ENCODE measurements at places on chromosomes 4 and X.

DNA sequence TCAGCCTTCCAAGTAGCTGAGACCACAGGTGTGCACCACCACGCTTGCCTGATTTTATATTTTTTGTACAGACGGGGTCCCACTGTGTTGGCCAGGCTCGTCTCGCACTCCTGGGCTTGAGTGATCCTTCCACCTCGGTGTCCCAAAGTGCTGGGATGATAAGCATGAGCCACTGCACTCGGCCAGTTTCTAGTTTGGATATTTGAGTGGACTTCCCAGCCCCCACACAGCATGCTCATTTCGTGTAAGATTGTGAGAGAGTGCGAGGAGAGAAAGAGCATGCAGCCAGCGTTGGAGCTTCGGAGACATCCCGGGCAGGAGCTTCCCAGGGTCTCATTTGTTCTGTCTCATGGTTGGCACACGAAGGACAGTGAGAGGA lies 31.8 kb downstream of the ARSD start:
- no peak for DNase-seq

- no peak for DNase-seq
Observed at GRCh38 chr4:168641811-168642140, 144.9 kb downstream of the PALLD start.

DNA sequence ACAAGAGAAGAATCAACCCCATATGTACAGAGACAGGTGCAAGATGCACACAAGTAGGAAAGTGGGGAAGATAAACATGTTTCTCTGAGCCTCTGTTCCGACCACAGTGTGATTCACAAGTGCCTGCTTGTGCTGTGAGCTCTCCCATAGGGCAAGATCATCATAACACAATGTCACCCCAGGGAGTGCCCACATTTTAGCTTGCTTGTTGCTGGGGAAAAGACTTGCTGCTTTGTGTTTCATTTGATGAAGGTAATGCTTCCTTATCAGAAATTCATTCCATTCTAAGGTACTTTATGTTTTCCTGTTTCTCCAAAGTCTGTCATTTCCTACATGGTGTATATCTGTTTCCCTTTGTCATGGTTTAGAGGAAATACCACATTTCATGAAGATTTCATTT lies 304.5 kb upstream of the DIPK2B start:
- DNase-seq = no peak

DNA sequence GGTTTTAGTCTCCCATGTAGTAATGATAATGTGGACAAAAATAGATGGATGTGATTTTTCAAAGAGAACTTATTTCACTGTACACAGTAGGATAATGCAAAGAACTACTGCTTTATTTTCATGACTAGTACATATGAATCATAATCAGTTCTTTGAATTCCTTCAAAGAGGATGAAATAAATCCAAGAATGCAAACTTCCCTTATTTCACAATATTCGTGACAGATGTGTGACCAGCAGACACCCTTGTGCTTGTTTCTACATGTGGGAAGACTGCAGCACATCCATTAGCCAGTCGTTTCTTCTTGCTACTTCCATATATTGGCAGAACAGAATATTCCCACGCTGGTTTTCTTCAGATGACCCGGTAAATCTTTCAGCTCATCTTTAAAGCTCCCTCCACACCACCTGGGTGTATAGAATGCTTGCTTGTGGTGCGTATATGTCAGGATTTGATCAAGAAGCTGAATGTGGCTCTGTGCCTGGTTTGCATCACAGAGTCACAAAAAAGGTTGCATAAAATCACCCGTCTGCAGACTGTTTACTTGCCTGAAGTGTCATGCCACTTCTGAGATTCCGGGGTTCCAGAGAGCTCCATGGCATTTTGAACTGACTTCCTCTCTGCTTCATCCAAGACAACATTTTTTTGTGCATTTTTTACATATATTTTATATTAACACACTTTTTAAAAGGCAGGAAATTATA lies 47.7 kb upstream of the FAT4 start:
- no peak for DNase-seq

DNA sequence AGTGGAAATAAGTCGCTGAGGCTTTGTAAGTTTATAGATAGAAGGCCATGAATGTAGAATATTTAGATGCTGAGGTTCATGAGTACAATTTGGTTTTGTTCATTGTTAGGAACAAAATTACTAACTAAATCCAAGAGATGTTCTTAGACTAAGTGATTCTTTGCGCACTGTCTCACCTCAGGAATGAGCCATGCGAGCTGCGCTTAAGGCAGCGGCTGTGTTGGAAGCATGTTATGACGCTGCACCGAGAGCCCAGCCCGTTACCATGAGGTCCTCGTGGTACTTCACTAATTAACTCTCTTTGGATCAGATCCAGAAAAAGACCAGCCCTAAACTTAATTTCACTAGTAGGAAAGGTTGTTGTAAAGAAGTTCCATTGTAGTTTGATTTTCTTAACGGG lies 166.2 kb downstream of the RAPGEF2 start:
- DNase-seq = no peak

DNA sequence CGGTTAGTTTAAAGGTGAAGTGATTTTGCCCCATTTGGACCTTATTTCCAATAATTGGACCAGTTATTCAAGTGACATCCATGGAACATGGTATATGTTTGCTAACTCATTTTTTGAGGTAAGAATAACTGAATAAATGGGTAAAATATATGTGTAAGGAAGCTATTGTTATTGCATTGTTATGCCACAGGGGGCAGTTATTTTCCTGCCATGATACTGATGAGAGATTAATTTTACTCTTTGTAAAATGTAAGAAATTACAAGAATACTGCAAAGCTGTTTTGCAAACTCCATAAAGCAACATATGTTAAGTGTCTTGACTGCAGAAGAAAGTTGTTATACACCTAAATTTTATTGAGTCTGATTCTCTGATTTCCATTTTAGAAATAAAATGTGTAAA lies 114.0 kb downstream of the IL1RAPL1 start:
- no peak for DNase-seq

DNA sequence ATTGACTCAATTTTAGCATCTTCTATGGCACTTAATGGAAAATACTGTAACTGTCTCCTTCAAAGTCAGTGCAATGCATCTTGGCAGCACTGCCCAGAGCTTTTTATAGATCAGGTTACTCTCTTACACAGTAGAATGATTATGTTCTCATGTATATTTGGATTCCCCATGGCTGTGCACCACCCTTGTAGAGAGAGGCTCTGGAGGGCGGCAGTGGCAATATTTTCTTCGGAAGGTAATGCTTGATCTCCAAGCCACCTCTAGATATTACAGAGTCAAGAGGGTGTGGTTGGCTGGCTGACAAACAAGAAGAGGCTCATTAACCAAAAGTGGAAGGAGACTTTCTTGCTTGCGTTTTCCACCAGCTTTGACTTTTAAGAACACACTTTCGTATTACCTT lies 72.8 kb upstream of the ARSJ start:
- no peak for DNase-seq

DNA sequence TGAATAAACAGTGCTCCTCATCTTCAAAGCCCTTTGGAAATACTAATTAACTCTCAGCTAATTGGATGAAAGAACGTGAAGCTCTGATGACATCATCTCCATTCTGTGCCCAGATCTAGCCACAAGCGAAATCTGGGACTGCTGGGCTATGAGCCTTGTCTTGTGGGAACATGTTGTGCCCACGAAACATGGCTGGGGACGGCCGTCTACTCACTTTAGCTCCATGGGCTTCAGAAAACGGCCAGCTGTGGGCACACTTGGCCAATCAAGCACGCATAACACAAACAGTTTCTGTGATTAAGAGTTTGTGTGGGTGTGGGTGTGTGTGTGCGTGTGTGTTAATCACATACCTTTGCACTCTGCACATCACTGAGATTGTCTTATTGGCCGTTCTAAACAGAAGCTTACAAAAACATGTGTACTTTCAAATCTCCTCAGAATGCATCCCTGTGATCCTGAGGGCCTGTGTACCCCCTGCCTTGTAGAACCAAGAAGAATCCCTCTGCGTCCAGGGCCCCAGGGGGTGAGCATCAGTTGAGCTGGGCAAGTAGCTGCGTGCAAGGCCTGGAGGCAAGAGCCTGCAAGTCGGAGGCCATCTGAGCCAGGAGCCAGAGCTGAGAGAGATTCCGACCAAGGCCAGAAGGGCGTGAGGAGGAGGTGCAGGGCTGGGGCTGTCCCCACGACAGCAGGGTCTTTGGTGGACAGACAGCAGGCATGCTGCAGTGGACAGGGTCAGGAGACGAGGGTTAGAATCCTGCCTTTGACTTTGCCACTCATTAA lies 18.7 kb upstream of the ZNF185 start:
- no peak for DNase-seq

DNA sequence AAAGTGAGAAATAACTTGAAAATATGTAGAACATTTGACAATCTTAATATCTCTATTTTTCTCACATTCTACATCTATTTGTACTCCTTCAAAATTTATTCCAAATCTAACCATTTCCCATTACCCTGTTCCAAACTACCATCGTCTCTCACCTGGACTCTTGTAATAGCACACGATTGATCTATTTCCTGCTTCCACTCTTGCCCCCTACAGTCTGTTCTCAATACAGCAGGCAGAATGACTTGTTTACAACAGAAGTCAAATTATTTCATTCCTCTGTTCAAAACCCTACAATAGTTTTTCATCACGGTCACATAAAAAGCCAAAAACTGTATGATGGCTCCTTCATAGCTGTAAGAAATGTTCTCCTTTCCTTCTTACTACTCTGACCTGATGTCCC lies 21.1 kb upstream of the LUZP4 start:
- no peak for DNase-seq

GRCh38 chrX:47012131-47012530 lies 66.1 kb upstream of the RGN start:
- no peak for DNase-seq

DNA sequence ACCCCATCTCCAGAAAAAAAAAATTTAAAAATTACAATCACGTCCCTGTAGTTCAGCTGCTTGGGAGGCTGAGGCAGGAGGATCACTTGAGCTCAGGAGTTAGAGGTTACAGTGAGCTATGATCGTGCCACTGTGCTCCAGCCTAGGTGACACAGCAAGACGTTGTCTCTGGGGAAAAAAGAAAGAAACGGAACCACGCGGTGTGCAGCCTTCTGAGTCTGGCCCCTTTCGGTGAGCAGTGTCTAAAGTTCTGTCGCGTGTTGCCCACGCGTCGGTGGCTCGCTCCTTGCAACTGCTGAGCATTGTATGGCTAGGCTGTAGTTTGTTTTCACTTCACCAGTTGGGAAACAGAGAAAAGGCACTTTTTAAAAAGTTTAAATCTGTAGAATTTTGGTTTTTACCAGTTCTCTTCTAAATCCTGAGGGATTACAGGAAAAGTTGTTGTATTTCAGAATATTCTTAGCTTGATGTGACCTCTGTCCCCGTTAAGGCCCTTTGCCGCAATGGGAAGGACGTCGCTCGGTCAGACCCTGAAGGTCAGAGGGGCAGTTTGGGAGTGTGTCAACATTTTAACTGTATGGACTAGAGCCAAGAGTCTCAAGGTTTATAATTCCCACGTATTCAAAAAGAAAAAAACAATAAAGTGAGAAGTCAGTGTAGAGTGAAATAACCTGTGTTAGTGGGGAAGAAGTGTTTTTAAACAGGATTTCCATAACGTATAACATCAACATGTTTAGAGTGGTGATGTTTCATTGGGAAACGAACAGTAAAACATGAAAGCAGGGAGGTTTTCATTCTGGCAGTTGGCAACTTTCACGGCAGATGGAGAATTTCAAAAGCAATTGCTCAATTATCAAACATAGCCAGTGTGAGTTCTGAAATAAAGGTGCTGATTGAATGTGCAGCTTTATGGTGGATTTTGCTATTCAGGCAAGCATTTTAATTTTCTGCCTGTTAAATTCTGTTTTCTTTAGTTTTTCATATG lies 45.8 kb upstream of the MSANTD1 start:
- no peak for DNase-seq

GRCh38 chr4:26859762-26860156 lies 882 bp upstream of the STIM2 start:
- DNase-seq = no peak

DNA sequence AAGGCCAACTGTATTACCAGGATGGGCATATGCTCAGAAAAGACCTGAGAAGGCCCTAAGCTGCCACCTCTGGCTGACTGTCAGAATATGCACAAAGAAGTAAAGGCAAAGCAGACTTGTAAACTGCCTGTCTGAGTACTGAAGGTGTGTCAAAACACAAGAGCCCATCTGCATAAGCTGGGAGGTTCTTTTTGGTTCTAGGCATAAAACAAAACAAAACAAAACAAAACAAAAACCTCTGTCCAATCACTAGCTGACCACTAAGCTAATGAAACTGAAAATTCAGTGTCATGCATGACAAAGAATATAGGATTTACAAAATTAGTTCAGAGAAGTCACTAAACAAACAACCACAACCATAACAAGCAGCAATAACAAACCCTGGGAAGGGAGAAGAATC lies 20.6 kb downstream of the SH3D19 start:
- DNase-seq = no peak

GRCh38 chr4:55336138-55337034 lies 9.7 kb upstream of the SRD5A3 start:
- no peak for DNase-seq

Measured in H54 (cell line).